ENCODE measurements at places on chromosomes 12 and 14. TPM values are rescaled to one million over a fixed set of nuclear protein-coding genes. Genes with fewer than 3 reads are reported as not detected.

Gene PEBP1
- 210 TPM for polyA plus RNA-seq

- no peak for DNase-seq
These were observed 47.0 kb downstream of the C12orf50 start for GRCh38 chr12:87982208-87982607.

- DNase-seq = no peak
These were observed 5.2 kb downstream of the WNT10B start for GRCh38 chr12:48966177-48966895.

- DNase-seq = peak; percentile 28
These were observed 8.1 kb upstream of the PTGDR start for GRCh38 chr14:52259434-52259833.

Gene COQ10A
- 24.9 TPM for polyA plus RNA-seq

GRCh38 chr12:67111182-67111581 is 158.0 kb upstream of the CAND1 start:
- DNase-seq = no peak

Gene RD3L
- polyA plus RNA-seq = not detected

Gene CPSF2
- 12.3 TPM for polyA plus RNA-seq

- no peak for DNase-seq
These were observed 211.2 kb upstream of the LRIG3 start for GRCh38 chr12:59131462-59131861.

GRCh38 chr14:77151918-77152588 is 10.5 kb upstream of the ZDHHC22 start:
- no peak for DNase-seq

- no peak for DNase-seq
These were observed 72.0 kb upstream of the FKBP4 start for GRCh38 chr12:2722806-2723205.

Gene NXPH4
- polyA plus RNA-seq = 0.16 TPM
